ENCODE measurements at places on chromosomes 13 and 19.

DNA sequence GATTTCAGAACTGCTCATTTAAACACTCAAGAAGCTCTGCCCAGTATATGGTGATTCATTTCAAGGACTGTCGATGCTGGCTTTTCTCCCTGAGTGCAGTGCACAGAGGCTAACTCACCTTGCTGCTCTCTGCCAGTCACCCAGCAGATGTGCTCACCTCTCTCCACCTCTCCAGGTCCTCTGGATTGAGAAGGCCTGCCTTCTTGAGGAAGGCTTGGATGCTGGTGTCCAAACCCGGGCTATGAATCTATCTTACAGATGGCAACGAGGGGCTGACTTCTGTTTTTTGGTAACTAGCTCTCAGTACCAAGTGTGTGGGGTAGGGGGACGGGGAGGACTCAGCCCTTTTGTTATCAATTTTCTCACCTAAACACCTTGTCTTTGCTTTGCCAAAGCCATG lies 47.6 kb downstream of the TEX29 start:
- no peak for DNase-seq

DNA sequence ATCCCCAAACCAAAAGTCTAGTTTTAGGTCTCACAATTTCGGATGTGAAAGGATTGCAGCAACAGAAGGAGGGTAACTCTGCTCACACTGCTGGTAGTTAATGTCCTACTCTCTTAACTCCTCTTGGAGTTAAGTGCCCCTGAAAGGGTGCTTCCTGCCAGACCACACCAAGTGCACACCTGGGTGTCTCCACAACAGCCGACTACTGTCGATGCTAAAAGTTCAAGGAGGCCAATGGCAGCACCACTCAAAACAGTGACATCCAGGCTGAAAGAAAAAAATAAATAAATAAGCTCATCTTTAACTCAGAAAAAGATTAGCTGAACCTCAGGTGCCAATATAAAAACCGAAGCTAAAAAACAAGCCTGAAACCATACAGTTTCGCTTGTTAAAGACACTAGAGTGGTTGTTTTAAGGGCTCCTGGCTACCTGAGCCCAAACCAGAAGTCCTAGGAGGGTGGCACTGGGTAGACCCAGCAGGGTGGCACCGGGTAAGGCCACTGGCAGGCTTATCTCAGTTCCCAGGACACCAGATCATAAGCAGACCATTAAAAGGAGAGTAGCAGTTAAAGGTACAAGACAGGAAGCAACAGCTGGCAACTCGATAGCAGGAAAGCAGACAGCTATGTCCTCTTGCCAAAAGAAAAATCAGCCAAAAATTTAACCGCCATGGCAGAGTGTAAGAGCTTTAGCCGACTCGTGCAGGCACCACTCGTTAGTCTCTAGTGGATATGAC lies 39.3 kb downstream of the BRD4 start:
- no peak for DNase-seq

GRCh38 chr13:111027458-111028439 lies 87.4 kb upstream of the ARHGEF7 start:
- no peak for DNase-seq

- no peak for DNase-seq
These were observed 150.4 kb downstream of the PDS5B start for GRCh38 chr13:32736648-32737047.

DNA sequence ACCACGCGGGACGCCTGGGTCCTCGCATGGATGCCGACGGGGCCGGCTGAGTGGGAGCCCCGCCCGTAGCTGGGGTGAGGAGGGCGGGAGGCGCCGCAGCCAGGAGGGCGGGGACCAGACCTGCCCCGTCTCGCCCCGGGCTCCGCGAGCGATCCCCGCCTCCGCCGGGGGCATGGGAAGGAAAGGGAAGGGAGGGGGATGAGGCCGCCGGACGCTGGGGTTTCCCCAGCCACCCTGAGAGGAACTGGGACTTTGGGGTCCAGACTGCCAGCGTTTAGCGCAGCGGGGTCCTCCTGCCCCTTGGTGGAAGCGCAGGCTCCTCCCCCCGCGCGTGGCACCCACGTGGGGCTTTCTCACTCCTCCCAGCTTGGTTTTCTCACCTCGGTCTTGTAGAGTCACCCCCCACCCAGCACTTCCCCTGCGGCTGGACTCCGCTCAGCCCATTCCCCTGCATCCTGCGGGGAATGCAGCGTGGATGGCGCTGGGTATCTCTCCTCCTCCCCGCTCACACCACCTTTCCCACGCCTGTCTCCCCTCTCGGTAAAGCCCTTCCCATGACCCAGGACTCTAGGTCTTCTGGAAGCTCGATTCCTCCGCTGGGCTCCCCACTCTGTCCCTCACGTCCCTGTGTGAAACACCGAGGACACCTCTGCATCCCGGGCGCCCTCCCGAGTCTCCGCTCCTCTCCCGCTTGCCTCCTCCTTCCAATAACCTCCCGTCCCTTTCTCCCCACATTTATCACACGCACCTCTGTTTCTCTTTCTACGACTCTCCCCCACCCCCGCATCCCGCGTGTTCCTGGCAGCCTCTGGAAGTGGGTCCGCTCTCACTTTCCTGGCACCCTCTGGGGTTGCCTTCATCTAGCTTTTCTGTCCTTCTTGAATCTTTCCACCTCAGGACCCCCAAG lies 2.1 kb downstream of the TGFB1 start:
- peak; percentile 81 for DNase-seq

- DNase-seq: no peak
These were observed 246.0 kb downstream of the TSHZ3 start for GRCh38 chr19:31103228-31103627.

DNA sequence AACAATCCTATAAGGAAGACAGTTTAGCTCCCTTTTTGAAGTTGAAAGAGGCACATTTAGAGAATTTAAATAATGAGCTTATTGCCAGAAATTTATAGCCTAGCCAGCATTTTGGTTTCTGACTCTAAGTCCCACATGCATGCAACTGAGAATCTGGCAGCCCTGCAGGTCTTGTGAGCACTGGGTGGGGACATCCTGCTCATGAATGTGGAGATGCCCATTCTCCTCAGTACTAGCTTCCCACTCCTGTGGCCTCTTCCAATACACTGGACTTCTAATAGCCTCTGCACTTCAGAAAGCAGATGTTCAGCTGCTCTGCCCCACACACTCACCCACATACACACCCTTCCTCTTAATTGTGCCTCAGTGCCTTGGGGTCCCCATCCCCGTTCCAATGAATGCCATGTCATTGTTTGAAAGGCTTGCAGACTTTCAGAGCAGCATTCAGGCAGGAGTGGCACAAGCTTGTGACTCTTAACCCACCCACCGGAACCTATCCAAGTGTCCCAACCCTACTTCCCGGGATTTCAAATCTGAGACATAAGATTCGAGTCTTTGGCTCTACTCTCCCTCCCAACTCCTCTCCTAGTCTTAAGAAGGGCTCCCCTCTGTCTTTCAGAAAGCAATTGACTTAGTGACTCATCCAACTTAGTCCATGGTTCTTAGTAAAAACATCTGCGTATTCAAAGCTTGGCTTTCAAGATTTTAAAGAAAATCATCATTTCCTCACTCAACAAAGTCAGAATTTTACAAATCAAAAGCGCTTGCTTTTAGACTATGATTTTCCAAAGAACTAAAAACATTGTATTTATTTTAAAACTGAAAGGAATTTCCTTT lies 80.0 kb upstream of the FREM2 start:
- no peak for DNase-seq

DNA sequence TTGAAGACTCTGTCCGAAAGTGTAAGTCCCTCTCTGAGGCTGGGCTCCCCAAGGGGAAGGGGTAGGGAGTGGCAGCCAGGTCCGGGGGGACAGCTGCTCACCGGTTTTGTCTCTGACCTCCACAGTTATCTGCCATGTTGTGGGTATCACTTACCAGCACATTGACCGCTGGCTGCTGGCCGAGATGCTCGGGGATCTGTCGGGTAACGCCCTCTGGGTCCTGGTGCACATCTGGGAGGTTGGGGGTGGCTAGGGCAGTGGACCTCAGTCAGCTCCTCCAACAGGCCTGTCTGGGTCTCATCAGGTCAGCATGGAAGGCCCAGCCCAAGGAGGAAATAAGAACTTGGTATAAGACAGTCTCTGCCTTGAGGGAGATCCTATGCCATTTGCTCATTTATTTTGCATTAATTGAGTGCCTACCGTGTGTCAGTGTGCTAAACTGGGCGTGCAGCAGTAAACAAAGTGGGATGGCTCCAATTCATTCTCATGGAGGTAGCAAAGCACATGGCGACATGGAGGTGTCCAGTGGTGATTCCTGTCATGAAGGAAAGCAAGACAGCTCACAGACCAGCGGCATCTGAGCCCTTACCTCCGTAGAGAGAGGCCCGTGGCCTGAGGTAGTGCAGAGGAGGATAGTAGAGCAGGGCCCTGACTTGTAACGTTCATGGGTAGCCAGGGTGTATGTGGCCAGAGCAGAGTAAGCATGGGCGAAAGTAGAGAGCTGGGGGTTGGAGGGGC lies 13.7 kb downstream of the EIF3K start:
- no peak for DNase-seq

DNA sequence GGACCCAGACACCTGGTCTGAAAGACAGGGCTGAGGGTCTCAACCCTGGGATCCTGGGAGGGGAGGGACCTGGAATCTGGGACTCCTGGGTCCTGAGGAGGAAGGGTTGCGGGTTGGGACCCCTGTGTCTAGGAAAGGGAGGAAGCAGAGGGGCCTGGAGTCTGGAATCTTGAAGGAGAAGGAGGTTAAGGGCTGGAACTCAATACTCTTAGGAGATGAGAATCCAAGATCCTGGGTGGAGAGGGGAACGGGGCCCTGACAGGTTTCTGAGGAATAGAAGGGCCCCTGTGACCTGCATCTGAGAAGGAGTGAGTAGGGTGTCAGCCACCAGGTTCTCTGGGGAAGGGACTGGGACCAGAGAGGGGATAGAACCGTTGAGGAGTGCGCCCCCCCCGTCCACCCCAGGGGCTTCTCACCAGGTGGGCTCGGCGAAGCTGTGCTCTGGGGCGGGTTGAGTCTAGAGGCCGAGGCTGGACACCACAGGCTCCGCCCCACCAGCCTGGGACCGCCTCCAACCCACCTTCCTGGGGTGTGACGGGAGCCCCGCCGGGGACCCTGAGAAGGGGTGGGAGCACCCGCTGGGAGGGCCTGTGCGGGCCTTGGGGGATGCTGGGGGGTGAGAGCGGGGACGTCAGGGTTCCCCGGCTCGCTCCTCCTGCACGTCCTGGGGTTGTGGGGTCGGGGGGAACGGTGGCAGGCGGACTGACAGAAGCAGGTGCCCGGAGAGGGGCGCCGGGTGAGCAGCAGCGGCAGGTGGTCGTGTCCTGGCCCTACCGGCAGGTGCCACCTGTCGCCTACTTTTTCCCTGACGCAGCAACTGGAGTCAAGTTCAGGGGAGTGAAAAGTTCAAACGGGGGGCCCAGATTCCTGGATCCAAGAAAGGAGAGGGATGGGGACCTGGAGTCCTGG lies at the start of gene MAMSTR:
Gene MAMSTR, minus strand, starts transcription at position 463 of the 909 bp plus-strand sequence. CDS start 694 bp downstream, outside the sequence.
- no peak for DNase-seq

- no peak for DNase-seq
These were observed 108.6 kb downstream of the PIBF1 start for GRCh38 chr13:72890546-72890945.

DNA sequence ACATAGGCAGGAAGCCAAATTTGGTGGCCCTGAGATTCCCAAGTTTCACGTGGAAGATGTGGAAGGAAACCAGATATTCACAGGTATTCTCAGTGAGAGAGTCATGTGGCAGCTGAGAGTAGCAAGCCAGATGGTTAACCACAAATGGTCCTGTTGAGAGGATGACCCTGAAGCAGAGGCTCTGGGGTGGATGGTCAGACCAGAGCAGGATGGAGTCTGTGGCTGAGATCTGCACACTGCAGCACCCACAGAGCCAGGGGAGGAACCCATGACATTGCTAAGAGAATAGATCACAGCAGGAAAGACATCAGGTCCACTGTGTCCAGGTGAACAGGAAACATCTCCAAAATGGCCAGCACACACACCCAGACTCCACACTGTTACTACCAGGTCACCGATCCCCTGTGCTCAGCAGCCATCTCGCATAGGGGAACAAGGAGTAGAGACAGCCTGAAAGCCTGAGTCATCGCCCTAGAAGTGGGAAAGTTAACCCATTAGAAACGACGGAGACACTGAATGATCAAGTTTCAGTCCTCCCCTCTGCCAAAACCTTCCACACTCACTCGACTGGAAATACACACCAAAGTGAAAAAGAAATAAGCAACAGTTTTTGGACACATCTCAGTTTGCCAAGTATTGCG lies 160.0 kb downstream of the RBM26 start:
- no peak for DNase-seq

DNA sequence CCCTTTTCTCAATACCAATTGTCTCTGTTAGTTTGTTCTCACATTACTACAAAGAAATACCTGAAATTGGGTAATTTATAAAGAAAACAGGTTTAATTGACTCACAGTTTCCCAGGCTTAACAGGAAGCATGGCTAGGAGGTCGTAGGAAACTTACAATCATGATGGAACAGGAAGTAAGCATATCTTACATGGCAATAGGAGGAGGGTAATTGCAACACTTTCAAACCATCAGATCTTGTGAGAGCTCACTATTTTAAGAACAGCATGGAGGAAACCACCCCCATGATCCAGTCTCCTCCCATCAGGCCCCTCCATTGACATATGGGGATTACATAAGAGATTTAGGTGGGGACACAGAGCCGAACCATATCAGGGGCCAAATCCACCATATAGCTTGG lies 1210.1 kb upstream of the SPRY2 start:
- DNase-seq: no peak

DNA sequence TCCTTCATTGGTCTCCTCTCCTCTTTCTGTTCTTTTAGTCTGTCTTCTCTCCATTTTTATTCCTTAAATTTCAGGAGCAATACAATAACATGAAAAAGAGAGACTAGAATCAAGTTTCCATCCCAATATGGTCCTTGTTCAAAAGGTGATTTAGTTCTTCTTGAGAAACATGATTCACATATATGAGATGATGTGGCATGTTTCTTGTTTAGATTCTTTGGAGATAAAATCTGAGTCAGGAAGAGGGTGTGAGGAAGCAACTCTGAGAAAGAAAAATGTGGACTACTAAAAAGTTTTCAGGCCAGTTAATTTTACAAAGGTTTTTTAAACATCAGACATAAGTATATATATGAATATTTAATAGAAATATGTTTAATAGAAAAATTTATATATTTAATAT lies 231.4 kb downstream of the OXGR1 start:
- DNase-seq: no peak

DNA sequence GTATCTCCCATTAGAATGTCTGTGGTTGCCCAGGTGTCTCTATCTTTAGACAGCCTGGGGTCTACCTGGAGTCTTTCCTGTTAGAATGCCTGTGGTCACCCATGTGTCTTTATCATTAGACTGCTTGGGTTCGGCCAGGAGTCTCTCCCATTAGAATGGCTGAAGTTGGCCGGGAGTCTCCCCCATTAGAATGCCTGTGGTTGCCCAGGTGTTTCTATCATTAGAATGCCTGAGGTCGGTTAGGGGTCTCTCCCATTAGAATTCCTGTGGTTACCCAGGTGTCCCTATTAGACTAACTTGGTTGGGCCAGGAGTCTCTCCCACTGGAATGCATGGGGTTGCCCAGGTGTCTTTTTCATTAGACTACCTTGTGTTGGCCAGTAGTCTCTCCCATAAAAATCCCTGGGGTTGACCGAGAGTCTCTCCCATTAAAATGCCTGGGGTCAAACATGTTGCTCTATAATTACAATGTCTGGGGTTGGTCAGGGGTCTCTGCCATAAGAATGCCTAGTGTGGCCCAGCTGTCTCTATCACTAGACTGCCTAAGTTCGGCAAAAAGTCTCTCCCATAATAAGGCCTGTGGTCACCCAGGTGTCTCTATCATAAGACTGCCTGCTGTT lies 1448.7 kb downstream of the UQCRFS1 start:
- no peak for DNase-seq
